Fibroblast of skin of left quadriceps (primary cell): ENCODE measurements at places on chromosomes 7 and 10.
A peak's percentile ranks its signal among the peaks of the same experiment; 100 is the strongest.

DNA sequence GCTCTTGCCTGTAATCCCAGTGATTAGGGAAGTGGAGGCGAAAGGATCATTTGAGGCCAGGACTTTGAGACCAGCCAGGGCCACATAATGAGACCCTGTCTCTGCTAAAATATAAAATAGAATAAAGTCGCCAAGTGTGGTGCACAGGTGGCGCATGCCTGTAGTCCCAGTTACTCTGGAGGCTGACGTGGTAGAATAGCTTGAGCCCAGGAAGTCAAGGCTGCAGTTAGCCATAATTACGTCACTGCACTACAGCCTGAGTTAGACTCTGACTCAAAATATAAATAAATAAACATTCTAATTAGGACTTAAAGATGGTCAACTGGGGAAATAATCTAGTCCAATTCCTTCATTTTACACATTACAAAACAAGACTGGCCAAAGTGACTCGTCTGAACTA is 768 bp downstream of the CHCHD2 start:
- DNase-seq = no peak

DNA sequence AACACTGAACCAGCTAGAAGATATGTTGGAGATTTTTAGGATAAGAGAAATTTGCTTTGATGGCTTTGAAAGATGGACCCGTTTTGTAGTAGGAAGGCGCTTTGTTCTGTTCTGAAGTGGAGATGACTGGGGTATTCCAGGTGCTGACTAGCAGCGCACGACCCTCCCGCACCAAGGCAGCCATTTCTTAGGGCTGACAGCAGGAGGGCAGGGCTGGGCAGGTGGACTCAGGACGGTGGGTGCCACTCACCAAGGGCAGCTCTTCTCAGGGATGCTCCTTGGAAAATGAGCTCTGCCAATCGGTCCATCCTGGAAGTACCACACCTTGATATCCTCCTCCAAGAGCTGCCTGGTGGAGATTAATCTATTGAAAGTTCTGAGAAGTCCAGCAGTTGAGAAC is 463.6 kb upstream of the FOXK1 start:
- no peak for DNase-seq

DNA sequence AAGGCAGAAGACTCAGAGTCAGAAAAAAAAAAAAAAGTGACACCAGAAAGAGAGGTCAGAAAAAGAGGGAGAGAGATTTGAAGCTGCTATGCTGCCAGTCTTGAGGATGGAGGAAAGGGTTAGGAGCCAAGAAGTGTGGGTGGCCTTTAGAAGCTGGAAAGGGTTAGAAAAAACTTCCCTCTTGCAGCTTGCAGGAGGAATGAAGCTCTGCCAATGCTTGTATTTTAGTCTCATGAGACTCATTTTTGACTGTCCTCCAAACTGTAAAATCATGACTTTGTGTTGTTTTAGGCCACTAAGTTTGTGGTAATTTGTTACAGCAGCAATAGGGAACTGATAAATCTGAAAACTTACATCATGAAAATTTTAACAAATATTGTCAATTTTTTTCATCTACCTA is 127.7 kb upstream of the NOBOX start:
- DNase-seq = no peak

GRCh38 chr7:80362010-80362618 is 149.8 kb downstream of the GNAT3 start:
- DNase-seq = no peak

DNA sequence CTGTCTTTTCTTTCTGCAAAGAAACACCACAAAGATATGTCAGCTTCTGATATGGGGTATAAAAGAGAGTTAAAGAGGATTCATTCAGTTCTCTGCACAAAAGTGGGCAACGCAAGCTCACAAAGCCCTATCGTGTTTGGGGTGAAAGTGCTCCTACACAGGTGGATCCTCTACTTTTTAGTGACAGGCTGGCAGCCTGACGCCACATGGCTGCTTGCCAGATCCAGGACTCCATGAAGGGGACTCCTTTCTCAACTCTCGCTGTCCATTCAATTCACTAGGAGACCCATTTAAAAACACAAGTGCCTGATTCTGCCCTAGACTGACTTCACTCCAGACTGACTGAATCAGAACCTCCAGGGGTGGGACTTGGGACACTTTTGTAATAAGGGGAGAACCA is 8.0 kb downstream of the PARP12 start:
- no peak for DNase-seq

DNA sequence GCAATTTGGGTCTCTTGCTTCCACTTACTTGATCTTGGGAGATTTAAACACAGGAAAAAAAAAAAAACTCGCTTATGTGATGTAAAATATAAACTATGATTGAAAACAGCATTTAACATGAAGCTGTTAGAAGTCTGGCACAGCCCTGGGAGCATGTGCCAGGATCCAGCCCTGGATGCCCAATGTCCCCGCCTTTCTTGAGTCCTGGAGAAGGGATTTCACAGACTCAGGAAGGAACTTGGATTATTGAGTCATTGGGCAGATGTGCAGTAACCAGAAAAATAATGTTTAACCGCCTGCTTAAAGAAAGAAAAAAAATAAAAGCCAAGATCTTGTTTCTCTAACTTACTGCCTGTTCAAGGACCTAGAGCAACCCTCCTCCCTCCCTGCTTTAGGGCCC is 3.7 kb upstream of the JCAD start:
- DNase-seq = peak; percentile 75

GRCh38 chr7:49166441-49166840 is 242.1 kb downstream of the CDC14C start:
- no peak for DNase-seq

DNA sequence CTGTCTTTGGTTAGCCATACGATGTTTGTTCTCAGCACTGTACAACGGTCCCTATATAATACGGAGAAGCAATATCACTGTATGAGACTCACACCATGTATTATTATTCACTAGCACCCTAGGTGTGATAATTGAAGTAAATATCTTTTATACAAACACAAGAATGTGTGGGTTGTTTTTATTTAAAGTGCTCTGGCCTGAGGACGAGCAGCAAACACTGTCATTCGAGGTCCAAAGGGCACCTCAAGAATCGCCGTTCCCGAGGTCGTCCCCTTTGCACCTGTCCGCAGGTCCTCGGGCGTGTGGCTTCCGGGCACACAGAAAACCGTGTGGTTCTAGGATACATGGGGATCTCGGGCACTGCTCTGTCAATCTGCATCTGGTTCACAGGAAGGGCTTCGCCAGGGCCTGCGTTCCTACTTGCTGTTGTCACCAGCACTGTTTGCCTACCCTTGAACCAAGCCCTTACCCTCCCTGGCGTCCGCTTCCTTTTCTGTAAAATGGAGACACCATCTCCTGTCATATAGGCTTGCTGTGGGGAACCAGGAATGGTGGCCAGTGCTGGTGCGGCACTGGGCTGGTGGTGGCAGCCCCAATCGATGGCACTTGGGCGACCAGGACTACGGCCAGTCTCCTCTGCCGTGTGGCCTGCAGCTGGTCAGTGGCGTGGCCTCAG is 28.5 kb upstream of the SH2B2 start:
- DNase-seq = no peak

DNA sequence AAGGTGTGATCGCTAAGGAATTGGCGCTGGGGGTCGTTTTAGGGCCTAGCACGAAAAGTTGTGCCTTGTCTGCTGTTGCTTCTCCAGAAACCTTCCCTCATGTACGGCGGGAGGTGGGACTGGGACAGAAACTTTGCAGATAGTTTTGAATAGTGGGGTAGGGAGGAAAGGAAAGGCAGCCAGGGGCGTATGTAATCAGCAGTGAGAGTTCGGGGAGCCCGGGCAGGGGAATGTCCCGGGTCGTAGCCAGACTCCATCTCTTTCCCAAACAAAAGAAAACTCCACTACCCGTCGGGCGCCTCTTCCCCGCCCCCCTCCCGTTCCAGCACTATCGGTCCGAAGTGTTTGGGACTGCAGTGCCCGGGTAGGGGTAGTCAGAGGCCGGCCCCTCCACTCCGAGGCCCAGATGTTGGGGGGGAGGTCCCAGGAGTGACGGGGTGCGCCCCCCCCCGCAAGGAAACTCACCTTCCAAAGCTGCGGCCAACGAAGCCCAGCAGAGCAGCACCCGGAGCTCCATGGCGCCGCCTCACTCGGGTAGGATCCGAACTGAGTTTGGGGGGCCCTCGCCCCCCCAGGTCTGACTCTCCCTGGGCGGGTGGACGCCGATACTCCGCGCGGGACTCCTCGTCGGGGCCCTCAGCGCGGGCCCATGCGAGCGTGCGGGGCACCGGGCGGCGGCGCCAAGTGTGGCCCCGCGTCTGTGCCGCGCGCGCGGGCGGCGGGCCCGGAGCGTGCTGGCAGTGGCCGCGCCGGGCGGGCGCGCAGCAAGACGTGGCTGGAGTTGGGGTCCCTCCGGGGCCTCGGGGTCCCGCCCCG is 601 bp downstream of the EPHB4 start:
- no peak for DNase-seq
